ENCODE measurements at places on chromosomes 3 and 15. TPM values are rescaled to one million over a fixed set of nuclear protein-coding genes. Genes with fewer than 3 reads are reported as not detected.

GRCh38 chr15:101476756-101477155 lies 12.8 kb downstream of the PCSK6 start:
- no peak overlapping the region for H3K27ac ChIP-seq
- H3K27me3 ChIP-seq = no peaks in the 10 kb centered on the region
- no peak overlapping the region for H3K4me3 ChIP-seq
- peaks cover 20% of the 10 kb centered on the region for H3K4me1 ChIP-seq
- no peaks in the 10 kb centered on the region for H3K36me3 ChIP-seq

DNA sequence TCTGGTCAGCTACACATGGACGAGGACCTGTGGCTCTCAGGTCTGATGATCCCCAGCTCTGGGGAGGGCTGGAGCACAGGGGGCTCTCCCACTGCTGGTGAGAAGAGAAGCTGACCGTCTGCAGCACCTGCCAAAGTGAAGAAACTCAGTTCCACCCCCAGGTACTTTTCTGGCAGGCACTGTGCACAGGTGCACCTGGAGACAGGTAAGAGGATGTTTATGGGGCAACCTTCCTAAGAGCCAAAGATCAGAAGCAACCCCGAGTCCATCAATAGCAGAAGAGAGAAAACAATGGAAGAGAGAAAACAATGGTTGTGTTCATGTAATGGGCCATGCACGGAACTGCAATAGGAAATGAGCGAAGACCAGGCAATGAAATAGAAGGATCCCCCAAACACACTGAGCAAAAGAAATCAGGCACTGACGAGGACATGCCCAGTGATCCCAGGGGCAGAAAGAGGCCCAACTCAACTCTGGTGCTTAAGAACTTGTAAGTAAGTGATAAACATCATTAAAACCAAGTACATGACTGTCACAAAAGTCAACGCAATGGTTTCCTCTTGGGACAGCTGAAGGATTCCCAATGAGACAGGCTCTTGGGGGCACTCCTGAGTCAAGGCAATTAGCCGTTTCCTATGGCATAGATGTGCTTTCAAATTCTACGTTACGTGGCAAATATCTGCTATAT lies 95.0 kb upstream of the ALDH1A3 start:
- H3K36me3 ChIP-seq = no peaks in the 10 kb centered on the region
- H3K27ac ChIP-seq = no peak overlapping the region
- no peak overlapping the region for H3K4me3 ChIP-seq
- DNase-seq = no peak
- H3K4me1 ChIP-seq = no peaks in the 10 kb centered on the region
- no peaks in the 10 kb centered on the region for H3K27me3 ChIP-seq

DNA sequence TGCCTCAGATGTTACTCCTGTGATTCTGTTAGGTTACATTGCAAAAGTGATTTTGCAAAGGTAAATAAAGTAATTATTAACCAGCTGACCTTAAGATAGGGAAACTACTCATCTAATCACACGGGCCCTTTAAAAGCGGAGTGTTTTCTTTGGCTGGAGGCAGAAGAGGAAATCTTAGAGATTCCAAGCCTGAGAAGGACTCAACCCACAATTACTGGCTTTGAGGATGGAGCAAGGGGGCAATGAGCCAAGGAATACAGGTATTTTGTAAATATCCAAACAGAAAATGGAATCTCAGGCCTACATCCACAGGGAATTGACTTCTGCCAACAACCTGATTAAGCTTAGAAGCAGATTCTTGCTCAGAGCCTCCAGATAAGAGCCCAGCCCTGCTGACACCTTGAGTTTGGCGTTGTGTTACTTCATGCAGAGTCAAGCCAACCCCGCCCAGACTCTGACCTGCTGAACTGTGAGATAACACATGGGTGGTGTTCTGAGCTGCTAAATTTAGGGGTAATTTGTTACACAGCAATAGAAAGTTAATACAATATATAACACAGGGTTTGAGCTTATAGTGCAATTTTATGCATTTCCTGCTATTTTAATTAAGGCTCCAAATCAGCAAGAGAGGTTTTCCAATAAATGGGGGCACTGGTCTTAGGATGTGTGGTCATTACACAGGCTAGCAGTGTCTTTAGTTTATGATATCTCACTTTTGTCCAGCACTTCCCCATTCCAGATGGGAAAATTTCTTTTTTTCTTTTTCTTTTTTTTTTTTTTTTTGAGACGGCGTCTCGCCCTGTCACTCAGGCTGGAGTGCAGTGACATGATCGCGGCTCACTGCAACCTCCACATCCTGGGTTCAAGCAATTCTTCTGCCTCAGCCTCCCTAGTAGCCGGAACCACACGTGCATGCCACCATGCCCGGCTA lies 19.5 kb downstream of the NFKBIZ start:
- peaks cover 47% of the 10 kb centered on the region for H3K4me1 ChIP-seq
- H3K36me3 ChIP-seq = no peaks in the 10 kb centered on the region
- H3K4me3 ChIP-seq = no peak overlapping the region

DNA sequence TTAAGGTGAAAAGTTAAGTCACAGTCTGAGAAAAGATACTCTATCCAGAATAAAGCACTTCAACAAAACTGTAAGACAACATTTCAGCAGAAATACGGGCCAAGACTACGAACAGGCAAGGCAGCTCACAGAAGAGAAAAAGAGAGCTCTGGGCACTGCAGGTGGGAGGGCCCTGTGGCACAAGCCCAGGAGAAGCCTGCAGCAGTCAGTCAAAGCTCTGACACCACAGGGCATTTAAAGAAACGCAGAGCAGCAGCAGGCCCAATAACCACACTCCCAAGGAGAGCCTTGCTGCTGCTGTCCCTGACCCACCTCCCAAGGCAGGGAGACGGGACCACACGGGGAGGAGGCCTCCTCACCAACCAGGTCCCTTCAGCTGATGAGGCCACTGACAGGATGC lies 19.2 kb downstream of the CHSY1 start:
- peaks cover 8% of the 10 kb centered on the region for H3K36me3 ChIP-seq
- H3K4me3 ChIP-seq = no peak overlapping the region
- peaks cover 12% of the 10 kb centered on the region for H3K4me1 ChIP-seq
- no peaks in the 10 kb centered on the region for H3K27me3 ChIP-seq
- no peak for DNase-seq

KNG1 gene
- total RNA-seq = not detected

C3orf22 gene
- not detected for total RNA-seq

DNA sequence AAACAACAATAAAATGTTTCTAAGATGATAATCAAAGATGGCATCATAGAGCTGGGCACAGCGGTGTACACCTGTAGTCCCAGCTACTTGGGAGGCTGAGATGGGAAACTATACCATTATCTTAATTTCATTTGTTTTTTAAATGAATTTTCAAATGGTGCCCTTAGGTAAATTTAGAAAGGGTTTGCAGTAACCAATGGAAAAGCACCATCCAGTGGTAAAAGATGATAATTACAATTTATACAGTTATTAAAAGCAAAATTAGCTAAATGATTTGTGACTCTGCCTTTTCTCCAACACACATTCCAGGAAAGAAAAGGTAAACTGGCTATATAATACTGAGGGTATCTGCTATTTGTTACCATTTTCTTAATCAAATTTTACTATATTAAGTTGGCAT lies 14.4 kb upstream of the ANKRD28 start:
- no peak for DNase-seq
- H3K36me3 ChIP-seq = no peaks in the 10 kb centered on the region
- no peaks in the 10 kb centered on the region for H3K4me1 ChIP-seq
- H3K27me3 ChIP-seq = no peaks in the 10 kb centered on the region
- H3K27ac ChIP-seq = no peak overlapping the region
- no peak overlapping the region for H3K4me3 ChIP-seq

CD200R1 gene
- total RNA-seq = 0.36 TPM

DNA sequence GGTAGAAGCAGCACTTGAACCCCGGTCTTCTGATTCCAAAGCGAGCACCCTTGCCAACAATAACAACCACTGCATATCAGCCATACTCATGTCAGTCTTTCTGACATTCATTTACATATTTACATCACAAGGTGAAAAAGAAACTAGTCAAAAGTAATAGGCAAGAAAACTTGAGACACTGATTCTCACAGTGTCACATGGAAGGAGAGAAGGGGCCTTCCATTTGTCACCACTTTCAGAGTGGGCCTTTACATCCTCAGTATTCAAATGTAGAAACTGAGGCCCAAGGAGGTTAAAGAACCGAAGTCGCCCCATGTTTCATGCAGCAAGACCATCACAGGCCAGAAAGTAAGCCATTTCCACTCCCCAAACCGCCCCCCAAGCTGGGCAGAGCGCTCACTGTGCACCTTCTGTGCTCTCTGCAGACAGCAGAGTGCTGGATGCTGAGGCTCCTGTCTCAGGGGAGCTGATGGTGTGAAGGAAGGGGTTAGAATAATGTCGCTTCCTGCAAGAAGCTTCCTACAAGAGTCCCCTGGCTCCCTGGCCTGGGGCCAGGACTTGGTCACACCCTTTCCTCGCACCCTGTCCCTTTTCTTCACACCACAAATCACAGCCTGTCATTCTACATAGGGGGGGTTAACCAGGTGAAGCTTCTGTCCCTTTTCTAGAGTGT lies 260.1 kb downstream of the UACA start:
- no peaks in the 10 kb centered on the region for H3K27me3 ChIP-seq
- no peaks in the 10 kb centered on the region for H3K36me3 ChIP-seq
- H3K4me1 ChIP-seq = peaks cover 6% of the 10 kb centered on the region
- no peak overlapping the region for H3K27ac ChIP-seq
- H3K4me3 ChIP-seq = no peak overlapping the region
- no peak for DNase-seq

STAB1 gene
- 2.2 TPM for total RNA-seq
